ENCODE measurements at places on chromosomes 5 and 9.
A peak's percentile ranks its signal among the peaks of the same experiment; 100 is the strongest.

DNA sequence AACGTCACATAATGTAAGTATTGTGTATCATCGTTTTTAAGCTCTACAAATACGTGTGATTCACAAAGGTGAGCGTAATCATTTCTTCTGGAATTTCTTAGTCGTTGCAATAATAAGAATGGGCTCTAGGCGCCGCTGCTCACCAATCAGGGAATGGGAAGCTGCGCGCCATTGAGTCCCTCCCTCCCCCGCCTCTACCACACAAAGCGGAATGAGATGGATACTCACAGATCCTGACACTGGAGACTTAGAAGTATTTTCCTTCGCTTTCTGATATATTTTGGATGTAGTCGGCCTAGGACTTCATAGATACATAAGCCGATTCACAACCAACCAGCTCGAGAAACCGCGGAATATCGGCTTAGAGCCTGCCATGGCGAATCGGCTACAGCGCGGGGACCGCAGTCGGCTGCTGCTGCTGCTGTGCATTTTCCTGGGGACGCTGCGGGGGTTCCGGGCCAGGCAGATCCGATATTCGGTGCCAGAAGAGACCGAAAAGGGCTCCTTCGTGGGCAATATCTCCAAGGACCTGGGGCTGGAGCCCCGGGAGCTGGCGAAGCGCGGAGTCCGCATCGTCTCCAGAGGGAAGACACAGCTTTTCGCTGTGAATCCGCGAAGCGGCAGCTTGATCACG is at the start of gene PCDHGA11:
Gene PCDHGA11 (plus strand): TSS at position 197 of the 634 bp plus-strand sequence. CDS start 177 bp downstream, at position 374.
- no peak for DNase-seq

DNA sequence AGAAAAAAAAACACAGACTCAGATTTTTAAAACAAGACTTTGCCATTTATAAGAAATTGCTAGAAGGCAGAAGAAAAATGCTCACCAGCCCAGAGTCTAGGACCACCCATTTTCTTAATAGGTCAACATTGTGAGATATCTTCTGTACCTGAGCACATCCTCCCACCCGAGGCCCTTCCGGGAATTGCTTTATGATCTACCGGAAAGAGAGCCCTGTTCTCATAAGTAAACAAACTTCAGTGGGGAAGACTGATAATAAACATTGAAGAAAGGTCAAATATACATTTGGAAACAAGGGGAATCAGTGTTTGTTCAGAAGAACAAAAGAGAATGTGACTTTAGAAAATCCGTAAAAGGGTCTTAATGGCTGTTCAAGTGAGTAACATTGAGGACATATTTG is 44.4 kb downstream of the PRKACG start:
- no peak for DNase-seq

DNA sequence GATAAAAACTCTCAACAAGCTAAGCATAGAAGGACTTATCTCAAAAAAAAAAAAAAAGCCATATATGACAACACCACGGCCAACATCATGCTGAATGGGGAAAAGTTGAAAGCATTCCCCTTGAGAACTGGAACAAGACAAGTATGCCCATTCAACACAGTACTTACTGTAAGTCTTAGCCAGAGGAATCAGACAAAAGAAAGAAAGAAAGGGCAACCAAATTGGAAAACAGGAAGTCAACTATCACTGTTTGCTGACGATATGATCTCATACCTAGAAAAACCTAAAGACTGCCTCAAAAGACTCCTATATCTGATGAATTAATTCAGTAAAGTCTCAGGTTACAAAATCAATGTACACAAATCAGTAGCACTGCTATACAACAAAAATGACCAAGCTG is 24.6 kb upstream of the PTGER4 start:
- DNase-seq = no peak

DNA sequence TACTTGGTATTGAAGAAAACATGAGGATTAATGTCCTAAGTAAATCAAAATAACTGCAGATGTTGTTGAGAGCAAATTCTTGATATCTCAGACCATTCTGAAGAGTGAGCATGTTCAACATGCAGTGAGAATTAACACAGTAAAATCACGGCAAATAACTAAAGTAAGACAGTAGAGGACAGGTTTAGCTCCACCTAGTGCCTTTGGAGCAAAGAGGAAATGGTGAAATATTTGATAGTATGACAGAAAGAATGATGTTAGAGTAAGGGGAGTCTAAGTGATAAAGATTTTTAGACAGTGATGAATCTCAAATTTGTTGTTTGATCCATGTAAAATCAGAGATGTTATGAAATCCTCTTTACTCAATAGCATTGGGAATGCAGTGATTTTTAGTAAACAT is 424.2 kb downstream of the TMEM161B start:
- DNase-seq = no peak

DNA sequence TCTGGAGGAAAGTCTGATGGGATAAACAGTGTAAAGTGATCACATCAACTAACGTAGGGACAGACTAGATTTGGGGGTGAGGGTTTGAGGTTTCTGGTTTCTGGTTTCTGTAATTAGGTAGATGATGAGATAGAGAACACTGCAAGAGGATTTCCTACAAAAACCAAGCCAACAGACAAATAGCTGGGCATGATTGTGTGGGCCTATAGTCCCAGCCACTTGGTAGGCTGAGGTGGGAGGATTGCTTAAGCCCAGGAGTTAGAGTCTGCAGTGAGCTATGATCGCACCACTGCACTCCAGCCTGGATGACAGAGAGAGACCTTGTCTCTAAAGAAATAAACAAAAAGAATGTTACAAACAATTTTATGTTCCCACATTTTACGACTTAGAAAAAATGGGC is 34.4 kb upstream of the RNU6ATAC start:
- DNase-seq = no peak

DNA sequence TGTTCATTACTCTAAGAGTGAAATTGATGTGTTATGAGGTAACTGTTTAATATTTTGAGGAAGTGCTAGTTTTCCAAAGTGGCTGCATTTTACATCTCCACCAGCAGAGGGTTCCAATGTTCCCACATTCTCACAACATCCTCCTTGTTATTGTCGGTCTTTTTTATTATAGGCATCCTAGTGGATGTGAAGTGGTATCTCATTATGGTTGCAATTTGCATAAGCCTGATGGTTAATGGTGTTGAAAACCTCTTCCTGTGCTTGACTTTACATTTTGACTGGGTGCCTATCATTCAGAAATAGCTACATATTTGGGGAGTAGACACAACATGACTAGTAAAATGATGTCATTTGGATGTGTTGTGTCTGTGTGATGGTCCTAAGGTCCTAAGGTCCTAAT is 143.6 kb downstream of the MRPS30 start:
- no peak for DNase-seq

DNA sequence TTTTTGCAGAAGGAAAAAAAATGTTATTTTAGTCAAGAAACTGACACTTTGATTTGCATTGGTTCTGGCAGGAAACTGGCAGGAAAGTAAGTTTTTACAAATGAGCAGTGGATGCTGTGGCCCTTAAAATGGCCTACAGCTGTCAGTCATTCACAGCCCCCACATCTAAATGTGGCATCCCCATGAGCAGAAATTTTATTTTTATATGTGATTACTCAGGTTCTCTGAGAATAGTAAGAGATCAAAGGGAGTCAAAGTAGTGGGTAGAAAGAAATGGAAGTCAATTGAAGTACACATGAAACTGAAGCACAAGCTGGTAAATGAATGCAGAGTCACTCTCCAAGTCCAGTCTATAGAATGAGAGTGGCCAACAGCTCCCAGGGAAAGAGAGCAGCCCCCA is 80.3 kb downstream of the ENC1 start:
- DNase-seq = no peak

DNA sequence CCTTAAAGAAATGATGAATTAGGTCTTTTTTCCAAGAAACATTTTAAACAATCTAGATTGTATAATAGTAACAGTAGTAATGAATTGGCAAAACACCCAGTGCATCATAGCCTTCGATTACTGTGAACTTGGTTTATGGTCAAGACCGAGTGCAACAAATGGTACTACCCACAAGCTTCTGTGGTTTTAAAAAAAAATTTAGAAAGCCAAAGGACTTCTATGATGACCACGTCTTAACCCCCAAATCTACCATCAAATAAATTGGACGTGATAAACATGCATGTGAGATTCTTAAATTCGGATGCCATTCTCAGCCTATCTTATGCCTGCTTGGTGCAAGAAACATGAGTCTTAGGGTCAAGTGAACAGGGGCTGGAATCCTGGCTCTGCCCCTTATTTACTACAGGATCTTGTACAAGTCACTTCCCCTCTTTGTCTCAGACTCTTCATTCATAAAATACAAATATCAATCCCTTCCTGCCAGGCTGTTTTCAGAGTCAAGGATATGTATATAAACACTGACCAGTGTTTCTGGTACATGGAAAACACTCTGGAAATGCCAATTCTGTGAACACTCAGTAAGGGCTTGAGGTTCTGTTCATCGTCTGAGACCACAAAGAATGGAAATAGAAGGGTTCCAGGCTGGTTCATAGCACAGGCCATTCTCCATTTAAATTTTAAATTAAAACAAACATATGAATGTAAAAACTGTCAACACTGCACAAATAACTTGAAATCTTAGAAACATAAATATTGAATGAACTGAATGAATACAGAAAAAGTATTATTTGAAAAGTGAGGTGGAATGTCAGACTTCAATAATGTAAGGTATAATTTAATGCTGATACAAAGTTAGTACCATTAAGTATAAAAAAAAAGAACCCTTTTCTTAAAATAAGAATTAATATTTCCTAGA is 107.8 kb downstream of the NR6A1 start:
- DNase-seq = no peak

DNA sequence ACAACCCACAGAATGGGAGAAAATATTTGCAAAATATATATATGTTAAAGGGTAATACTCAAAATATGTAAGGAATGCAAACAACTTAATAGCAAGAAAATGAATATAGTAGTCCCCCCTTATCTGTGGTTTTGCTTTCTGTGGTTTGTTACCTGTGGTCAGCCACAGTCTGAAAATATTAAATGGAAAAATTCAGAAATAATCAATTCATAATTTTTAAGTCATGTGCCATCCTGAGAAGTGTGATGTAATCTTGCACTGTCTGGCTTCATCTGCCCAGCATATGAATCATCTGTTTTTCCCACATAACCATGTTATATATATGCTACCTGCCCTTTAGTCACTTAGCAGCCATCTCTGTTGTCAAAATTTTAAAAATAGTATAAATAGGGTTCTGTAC is 11.7 kb downstream of the CER1 start:
- no peak for DNase-seq

- no peak for DNase-seq
Measured at GRCh38 chr5:5192681-5193080, 52.6 kb downstream of the ADAMTS16 start.

DNA sequence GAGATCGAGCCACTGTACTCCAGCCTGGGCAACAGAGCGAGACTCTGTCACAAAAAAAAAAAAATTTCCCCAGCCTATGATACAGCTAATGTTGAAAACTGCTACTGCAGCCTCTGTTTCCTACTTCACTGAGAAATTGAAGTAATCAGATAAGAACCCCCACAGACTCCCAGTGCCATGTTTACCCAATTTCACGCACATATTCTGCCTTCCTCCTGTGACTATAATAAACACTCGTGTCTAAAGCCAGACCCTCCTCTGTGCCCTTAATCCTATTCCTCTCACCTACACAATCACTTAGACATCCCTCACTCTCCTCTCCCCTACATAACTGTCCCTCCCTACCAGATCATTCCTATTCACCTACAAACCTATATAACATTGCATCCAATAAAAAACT is 6.4 kb downstream of the ARAP3 start:
- DNase-seq = no peak

DNA sequence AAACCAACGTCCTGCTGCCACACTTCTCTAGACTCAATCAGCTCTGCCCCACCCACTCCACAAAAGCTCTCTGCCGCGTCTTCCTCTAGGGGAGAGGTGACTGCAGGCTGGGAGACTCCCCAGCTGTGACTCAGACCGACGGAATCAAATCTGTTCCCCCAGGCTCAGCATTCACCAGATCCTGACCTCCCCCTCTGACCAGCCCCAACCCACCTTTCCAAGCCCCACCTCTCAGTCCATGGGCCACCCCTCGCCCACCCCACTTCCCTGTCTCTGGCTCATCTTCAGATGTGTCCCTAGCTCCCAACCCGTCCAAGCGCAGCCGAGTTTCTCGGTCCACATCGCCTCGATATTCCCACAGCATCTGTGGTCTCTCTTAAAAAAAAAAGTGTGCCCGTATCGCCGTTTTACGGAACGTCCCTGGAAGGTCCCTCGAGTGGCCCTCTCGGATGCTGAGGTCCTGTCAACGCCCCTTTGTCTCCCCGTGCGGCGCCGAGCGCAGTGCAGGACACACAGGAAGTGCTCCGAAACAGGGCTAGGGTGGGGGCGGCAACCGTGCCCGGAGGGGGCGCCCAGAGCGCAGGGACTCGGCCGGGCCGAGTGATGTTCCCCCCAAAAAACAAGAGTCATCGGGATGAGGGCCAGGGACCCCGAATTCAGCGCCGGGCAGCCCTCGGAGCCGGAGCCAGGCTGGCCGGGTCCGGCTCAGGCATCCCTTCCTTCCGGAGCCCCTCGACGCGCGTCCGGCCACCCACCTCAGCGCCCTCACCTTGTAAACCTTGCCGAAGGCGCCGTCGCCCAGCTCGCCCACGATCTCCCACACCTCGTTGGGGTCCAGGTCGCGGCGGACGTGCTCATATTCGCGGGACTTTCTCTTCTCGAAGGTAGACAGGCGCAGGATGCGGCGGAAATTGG is 649 bp downstream of the STK10 start:
- DNase-seq = no peak

- DNase-seq = no peak
Measured at GRCh38 chr5:93145767-93146166, 435.3 kb downstream of the NR2F1-AS1 start.

GRCh38 chr5:14937254-14937653 is 65.7 kb upstream of the ANKH start:
- DNase-seq = no peak

- no peak for DNase-seq
Measured at GRCh38 chr5:73858054-73858453, 232.1 kb downstream of the ARHGEF28 start.

DNA sequence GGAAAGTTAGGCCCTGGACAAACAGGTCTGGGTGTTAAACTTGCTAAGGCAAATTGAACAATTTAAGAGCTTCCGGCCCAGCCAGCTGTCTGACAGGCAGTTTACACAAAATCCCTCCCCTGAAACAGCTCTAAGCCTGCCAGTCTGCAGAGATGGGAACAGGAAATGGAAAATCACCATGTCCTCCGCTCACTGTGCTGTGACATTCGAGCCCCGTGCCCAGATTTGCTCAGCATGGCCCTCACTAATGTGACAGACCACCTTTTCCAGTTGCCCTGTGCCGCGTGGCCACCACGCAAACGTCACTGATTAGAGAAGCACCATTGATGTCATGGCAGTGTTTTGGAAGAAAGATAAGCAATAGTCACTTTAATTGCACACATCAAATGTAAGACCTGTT is 41.0 kb downstream of the CCNJL start:
- DNase-seq = no peak

GRCh38 chr9:5843794-5844471 is 11.0 kb upstream of the ERMP1 start:
- DNase-seq = no peak

DNA sequence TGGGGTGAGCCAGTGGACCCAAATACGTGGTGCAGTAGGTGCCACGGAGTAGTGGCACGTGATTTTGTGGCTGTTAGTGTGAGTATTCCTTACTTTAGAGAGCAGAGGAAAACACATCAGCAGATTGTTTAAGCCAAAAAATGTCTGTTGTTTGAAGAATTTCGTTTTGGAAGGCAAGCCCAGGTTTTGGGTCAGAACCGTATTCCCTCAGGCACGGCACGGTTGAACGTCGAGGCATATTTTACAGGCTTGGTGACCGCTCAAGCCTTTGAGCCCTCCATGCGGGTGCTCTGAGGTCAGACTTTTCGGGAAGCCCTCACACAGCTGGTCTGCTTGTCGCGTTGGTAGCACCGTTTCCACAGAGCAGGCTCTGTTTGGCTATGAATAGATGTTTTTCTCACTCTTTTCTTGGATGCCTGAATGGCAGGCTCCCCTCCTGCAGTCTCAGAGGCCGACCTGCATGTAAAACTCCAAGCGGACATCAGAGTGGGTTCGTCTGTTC is 27.2 kb downstream of the NEK6 start:
- DNase-seq = peak; percentile 37
